ENCODE measurements at places on chromosomes 4 and X.

DNA sequence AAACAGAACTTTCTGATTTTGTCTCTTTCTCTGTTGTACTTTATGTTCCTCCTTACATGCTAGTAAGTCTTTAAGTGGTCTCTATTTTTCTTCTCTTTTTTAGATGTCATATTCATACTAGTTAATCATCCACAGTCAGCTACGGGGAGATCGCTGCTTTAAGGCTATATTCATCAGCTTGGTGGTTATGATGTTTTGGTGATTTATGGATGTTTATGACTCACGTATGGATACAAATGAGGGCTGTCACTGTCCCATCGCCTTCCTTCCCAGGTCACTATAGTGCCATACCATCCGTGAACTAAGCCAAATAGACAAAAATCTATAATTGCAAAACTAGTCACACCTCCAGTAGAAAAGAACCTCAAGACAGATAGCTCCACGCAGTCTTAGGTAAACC, 296.8 kb upstream of the AADAT start:
- DNase-seq, result no peak

DNA sequence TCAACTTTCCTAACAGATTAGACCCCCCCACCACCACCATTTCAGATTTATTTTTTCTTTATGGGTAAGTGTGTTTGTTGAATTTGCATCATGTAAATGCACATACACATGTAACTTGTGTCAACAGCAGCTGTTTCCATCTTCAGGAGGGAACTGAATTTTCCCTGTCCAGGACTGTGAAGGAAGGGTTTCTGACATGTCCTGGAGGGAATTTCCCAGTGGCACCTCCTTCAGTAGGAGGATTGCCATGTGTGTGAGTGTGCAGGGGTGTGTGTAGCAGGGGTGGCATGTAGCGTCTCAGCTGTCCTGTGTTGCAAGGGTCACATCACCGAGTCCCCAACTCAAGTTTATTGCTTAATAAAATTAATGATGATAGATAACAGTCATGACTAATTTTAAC, 19.7 kb downstream of the HERC6 start:
- no peak for DNase-seq

GRCh38 chrX:43706786-43707370, 50.8 kb downstream of the MAOA start:
- DNase-seq, result no peak

- peak; percentile 45 for DNase-seq
These were observed 160.8 kb downstream of the FANCB start for GRCh38 chrX:14712096-14712495.

DNA sequence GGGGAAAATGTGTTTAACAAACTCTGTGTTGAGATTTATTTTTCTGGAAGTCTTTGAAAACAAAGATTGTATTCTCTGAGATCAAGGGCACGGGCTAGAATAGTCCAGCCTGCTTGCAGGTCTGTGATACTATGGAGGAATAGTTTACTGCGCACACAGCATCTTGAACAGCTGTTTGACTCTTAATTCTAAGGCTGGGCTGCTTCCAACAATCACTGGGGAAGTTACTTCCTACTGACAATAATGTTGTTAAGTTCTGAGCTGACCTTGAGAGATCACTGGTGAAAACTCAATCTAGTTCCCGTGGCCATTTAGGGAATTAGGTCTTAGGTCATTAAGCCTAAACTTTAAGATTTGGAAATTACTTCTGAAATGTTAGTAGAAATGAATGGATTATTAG, 416.1 kb upstream of the FTHL17 start:
- DNase-seq, result no peak

- no peak for DNase-seq
These were observed 33.4 kb downstream of the AFAP1 start for GRCh38 chr4:7906171-7906701.

GRCh38 chr4:77217526-77217925, 60.5 kb downstream of the CCNG2 start:
- DNase-seq, result no peak

DNA sequence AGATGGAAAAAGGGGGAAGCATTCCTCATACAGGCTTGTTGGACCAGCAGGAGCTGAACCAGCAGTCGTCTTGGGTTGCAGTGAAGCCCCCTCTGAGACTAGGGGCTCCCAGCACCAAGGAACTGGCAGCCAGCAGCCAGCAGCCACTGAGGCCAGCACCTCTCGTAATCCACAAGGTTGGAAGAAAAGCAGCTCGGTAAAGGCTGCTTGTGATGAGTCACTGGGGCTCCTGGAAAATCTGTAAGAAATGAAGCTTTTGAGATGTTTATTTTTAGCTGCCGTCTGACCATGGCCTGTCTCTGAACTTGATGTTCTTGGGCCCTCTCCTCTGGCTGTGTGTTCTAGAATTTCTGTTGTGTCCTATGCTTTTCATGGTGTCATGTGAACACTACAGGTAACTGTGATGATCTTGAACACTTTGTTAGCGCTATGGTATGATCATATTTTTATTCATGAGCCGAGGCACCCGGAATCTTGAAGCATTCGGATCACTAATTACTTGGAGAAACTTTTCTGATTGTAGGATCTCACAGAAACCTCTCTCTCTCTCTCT, 18.6 kb downstream of the CLCN4 start:
- DNase-seq, result no peak

GRCh38 chr4:3419836-3420605, 21.7 kb upstream of the HGFAC start:
- DNase-seq, result no peak

- DNase-seq, result no peak
These were observed 75.6 kb upstream of the HELT start for GRCh38 chr4:184942444-184943425.

GRCh38 chrX:87528487-87528886, 10.9 kb downstream of the KLHL4 start:
- DNase-seq, result no peak

GRCh38 chr4:105970371-105970770, 75.1 kb downstream of the NPNT start:
- no peak for DNase-seq

- no peak for DNase-seq
These were observed 9.6 kb upstream of the OTUD4 start for GRCh38 chr4:145189981-145190380.

DNA sequence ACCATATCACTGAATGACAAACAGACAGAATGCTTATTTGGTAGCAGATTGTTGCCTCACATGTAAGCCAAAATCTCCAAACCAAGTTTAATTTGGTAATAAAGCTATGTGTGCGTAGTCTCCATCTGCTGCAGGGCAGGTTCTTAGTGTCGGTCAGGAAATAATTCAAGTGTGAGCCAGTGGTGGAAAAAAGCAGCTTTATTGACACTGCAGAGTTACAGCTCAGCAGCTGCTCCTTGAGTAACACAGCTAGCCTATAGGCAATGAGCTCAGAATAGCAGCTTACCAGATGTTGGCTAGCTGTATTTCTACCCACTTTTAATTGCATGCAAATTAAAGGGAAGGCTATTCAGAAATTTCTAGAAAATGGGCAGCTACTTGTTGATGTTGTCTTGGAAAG, 757.8 kb upstream of the HS3ST1 start:
- DNase-seq, result peak; percentile 3

DNA sequence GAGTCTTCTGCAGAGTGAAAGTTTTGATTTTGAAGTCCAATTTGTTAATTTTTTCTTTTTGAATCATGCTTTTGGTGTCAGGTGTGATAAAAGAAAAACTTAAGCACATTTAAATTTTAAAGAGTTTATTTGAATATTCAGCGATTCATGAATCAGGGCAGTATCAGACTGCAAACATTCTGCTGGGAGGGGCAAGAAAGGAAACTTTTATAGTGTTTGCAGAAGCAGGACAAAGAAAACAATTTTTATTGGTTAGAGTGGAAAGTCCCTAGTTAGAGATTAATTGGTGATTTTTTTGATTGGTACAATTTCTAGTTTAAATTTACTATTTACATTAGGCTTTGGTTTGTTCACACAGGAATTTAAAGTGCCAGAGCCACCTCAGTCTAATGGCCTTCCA, 1.5 kb upstream of the DIPK2B start:
- no peak for DNase-seq

- no peak for DNase-seq
These were observed 8.3 kb downstream of the PRRG1 start for GRCh38 chrX:37357436-37357835.

DNA sequence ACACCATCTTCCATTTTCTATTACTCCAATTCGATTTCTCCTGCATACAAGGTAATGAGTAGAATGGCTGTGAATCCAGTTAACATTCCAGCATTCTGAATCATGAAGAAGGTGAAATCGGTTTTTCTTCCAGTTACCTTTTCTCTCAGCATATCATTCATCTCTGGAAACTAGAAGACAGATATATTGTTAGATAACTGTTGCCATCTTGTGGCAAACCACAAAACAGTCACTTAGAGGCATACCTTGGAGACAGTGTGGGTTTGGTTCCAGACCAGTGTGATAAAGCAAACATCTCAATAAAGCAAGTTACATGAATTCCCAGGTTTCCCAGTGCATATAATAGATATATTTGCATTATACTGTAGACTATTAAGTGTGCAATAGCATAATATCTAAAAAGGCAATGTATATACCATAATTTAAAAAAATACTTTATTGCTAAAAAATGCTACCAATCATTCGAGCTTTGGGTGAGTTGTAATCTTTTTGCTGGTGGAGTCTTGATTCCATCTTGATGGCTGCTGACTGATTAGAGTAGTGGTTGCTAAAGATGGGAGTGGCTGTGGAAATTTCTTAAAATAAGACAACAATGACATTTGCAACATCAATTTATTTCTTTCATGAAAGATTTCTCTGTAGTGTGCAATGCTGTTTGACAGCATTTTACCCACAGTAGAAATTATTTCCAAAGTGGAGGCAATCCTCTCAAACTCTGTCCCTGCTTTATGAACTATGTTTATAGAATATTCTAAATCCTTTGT, 82.1 kb downstream of the SLC39A8 start:
- peak; percentile 76 for DNase-seq

GRCh38 chr4:57926311-57926710, 816.1 kb upstream of the IGFBP7 start:
- no peak for DNase-seq

GRCh38 chrX:25726539-25726938, 411.6 kb upstream of the MAGEB18 start:
- DNase-seq, result no peak

- DNase-seq, result no peak
These were observed 14.2 kb downstream of the CHST7 start for GRCh38 chrX:46587753-46588171.

DNA sequence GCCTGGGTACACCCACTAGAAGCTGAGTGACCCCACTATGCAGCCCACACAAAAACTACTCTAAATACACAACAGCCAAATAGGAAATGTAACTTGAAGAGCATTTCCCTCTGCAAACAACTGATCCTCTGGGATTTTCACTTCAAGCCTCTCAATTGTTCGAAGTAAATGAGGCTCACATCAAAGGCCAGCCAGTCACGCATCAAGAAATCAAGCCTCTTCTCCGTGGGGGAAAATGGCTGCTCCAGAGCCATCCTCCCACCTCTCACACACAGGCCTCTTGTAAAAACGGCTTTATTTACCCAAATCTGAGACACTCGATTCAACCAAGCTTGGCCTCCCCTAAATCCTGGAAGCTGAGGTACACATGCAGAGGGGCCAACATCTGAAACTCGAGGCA, 14.3 kb downstream of the PCDH19 start:
- DNase-seq, result no peak

GRCh38 chr4:43782391-43782790, 666.2 kb downstream of the KCTD8 start:
- peak; percentile 2 for DNase-seq

GRCh38 chr4:158250321-158250720, 40.0 kb downstream of the TMEM144 start:
- no peak for DNase-seq

DNA sequence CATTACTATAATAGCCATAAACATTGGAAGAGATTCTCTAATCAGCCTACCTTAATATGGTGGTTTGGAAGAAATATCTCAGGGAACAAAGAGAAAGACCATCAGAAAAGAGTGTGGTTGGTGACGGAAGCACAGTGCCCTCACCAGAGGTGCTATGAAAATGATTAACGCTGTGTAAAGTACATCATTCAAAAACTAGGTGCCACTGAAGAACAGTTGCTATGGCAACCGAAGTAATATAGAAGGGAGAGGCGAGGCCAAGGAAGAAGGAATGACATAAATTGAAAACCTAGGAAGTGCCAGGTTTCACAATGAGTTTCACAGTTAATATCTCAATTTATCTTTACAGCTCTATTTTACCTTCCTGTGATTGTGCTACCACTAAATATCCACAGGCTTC, 57.0 kb upstream of the ARSJ start:
- no peak for DNase-seq

DNA sequence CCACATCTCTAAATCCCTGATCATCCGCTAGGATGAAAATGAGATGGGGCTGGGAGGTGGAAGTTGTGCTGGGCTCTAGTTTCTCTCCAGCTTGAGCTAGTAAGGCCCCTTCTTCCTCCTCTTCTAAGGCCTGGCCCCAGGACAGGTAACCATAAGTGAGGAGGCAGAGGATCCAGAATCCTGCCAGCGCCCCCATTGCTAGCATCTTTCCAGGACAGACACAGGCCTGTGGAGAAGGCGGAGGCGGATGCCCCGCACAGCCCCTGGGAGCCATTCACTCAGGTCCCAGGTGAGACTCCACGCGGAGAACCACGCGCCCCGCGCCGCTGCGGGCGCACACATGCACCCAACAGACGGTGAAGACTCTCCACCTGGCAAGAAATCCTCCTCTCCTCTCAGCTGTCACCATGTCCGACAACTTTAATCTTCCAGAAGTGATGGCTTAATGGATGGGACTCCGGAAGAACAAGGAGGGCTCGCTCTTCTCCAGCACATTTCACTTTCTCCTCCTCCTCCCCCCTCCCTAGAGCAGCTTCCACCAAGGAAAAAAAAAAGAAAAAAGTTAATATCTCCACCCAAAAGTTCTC, 793 bp downstream of the ARSJ start:
- peak; percentile 6 for DNase-seq

DNA sequence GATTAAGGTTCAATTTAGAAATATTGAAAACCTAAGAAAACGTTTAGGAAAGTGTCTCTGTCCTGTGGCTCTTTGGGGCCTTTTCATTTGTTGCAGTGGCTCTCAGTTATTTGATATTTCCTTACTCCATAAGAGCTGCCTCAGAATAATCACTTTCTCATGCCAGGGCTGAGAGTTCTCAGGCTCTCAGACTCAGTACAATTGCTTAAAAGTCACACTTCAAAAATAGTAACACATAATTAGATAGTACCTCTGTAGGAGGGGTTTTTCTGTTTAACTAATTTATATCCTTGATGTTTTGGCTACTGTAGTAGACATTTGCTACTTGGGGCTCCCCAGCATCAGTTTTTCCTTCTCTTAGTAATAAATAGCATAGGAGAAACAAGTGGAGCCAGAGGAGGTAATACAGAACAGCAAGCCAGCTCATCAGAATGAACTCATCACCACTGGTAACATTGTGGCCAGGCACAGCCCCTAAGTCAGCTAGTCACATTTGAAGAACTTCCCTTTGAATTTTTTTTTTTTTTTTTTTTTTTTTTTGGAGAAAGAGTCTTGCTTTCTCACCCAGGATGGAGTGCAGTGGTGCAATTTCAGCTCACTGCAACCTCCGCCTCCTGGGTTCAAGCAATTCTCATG, 8.0 kb upstream of the HNRNPD start:
- DNase-seq, result no peak

GRCh38 chr4:175166020-175166419, 247.9 kb downstream of the ADAM29 start:
- no peak for DNase-seq

GRCh38 chrX:19758539-19758938, 128.9 kb downstream of the SH3KBP1 start:
- DNase-seq, result no peak

GRCh38 chr4:75306506-75306905, 207.7 kb downstream of the RCHY1 start:
- DNase-seq, result no peak

Data from NCI-H82 (cell line).